HCEC 1CT (cell line): ENCODE measurements at places on chromosomes 1 and 21.

DNA sequence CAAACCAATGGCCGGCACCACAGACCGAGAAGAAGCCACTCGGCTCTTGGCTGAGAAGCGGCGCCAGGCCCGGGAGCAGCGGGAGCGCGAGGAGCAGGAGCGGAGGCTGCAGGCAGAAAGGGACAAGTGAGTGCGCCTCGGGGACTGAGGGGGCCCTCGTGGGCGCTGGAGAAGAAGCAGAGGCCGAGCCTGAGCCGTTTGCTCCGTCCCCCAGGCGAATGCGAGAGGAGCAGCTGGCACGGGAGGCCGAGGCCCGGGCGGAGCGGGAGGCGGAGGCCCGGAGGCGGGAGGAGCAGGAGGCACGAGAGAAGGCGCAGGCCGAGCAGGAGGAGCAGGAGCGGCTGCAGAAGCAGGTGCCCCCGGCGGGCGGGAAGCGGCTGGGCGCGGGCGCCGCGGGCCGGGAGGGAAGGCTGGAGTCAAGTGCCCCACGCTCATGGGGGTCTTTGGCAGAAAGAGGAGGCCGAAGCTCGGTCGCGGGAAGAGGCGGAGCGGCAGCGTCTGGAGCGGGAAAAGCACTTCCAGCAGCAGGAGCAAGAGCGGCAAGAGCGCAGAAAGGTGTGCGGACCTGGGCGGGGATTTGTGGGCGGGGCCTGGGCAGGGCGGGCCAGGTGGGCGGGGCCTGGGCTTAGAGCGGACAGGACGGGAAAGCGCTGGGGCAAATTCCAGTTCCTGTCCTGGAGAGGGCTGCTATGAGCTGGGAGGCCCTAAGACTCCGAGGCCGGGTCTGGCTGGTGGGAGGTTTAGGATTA is 22.7 kb downstream of the MAP7D1 start:
- no peak for DNase-seq

DNA sequence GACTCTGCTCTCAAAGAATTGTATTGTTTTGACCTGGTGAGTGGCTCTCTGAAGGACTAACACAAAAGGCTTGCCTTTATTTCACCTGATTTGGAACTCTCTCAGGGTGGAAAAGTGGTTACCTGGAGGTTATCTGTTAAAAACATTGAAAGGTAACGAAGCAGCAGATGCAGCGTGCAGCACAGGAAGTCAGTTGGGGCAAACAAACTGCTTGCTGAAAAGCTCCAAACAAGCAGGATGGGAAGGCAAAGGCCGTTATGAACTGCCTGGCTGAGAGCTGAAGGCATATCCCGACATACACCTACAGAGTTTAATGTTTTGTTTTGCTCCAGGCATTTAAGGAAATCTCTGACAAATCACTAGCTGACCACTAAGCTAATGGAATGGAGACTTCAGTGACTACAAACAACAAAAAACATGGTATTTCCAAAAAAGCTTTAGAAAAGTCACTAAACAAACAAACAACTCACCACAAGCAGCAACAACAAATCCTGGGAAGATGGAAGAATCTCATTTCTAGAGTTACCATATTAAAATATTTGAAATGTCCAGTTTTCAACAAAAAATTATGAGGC is 44.3 kb upstream of the BATF3 start:
- no peak for DNase-seq

- DNase-seq = no peak
These were observed 338 bp downstream of the ACAP3 start for GRCh38 chr1:1307261-1307922.

DNA sequence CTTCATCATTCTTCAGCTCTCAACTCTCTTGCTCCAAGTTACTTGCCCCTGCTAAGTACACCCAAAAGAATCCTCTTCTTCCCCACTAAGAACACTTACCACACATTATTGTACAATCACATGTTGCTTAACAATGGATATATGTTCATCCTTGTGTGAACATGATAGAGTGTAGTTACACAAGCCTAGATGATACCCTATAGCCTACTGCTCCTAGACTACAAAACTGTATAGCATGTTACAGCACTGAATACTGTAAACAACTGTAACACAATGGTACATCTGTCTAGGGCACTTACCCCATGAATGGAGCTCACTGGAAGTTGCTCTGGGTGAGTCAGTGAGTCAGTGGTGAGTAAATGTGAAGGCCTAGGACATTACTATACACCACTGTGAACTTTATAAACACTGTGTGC is 77.4 kb downstream of the RERE start:
- peak; percentile 92 for DNase-seq

DNA sequence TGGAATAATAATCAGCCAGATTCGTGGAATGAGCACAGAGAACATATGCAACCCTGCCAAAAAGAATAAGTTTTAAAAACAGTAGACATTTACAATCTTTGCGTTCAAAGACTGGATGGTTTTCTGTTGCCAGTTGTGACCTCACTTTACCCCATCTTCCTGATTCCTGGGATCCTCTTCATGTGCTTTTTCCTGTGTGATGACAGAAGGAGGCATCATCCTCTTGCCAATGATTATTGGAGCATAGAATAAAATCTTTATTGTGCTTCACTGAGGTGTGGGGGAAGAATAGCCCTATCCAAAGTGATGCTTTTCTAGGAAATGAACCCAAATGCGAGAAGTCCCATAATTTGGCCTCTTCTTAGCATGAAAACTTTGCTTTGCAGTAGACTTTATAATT is 15.0 kb upstream of the BARHL2 start:
- DNase-seq = no peak

DNA sequence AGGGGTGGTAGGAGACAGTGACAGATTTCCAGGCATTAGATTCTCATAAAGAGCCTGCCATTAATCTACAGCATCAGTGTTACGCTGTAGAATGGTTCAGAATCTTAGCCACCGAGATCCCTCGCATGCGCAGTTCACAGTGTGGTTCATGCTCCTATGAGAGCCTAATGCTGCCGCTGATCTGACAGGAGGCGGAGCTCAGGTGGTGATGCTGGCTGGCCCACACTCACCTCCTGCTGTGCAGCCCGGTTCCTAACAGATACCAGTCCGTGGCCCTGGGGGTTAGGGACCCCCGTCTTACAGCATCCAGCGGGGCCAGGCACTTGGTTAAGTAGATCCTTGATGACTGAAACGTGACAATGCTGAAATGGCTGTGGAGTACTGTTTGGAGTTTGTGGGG is 163.6 kb upstream of the C1orf21 start:
- no peak for DNase-seq

DNA sequence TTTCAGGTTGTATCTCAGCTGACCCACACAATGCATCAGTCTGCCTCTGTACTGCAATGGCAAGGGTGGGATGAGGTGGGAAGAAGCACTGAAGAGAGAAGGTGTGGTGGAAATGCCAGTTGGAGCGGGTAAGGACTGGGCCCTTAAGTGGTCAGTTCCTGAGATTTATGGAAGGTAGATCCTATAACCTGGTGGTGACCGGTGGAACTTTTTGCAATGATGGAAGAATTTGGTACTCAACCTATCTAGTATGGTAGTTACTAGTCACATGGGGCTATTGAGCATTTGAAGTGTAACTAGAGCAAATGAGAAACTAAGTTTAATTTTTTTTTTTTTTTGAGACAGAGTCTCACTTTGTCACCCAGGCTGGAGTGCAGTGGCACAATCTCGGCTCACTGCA is 8.2 kb upstream of the HPCAL4 start:
- no peak for DNase-seq

- no peak for DNase-seq
These were observed 22.7 kb downstream of the CHML start for GRCh38 chr1:241617426-241617825.

- DNase-seq = peak; percentile 66
These were observed 43.7 kb upstream of the RNF11 start for GRCh38 chr1:51192213-51192843.

GRCh38 chr1:221039616-221040015 is 160.4 kb downstream of the HLX start:
- DNase-seq = peak; percentile 71

DNA sequence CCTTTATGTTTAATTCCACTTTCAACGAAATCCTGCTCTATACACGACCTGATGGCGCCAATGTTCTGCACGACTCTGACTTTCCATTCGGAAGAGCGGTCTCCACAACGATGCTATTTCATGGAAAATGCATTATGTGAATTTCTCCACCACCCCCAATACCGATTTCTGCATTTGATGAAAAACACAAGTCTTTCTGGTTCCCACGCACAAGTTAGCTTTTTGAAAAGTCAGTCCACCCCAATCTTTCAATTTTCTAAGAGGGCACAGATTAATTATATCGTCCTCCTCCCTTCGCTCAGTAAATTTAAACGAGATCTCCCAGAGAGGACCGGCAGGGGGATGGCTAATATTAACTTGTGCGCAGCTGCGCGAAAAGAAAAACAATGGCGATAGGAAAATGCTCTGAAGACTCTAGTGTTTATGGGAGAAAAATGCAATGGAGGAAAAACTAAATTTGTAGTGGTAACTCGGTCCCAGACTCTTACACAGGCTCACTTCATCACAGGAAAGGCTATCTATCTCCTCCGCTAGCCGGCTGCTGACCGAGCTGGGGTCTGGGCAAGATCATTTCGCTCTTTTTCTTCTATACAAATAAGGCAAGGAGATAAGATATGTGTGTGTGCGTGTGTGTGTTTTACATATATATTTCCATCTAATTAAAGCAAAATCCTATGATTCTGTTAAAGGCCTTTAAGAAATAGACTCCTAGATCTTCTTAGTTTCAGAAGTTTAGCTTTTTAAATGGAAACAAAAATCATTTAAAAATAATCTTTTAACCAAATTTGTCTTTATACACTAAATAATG is 1.2 kb upstream of the LHX8 start:
- no peak for DNase-seq

DNA sequence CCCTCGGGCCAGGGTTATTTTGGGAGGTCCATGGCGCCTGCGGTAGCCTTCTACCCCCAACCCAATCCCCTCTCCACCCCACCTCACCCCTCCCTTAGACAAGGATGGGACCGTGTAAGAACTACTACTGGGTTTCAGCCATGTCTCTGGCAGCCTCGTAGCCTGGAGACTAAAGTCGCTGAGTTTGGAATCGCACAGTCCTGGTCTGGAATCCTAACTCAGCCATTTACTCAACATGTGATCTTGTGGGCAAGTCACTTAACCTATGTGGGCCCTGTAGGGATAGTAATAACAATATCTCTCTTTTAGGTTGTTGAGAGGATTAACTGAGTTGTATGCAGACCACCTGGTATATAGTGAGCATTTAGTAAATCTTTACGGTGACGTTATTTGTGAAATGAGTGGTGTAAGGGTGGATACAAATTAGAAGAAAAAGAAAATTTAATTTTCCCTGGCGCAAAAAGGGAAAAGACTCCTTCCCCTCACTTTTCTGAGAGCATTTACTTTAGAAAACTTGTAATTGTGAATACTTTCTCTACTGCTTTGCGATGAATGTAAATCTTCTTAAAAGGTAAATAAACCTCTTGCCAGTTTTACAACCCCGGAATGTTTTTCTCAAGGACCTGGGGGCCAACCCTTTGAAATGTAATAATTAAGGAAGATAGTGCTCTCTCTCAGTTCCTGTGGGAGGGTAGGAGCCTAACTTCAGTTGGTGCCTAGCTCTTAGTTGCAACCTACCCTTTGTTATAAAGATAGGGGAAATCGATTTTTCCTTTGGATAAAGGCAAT is 615 bp upstream of the MRPS15 start:
- peak; percentile 22 for DNase-seq

DNA sequence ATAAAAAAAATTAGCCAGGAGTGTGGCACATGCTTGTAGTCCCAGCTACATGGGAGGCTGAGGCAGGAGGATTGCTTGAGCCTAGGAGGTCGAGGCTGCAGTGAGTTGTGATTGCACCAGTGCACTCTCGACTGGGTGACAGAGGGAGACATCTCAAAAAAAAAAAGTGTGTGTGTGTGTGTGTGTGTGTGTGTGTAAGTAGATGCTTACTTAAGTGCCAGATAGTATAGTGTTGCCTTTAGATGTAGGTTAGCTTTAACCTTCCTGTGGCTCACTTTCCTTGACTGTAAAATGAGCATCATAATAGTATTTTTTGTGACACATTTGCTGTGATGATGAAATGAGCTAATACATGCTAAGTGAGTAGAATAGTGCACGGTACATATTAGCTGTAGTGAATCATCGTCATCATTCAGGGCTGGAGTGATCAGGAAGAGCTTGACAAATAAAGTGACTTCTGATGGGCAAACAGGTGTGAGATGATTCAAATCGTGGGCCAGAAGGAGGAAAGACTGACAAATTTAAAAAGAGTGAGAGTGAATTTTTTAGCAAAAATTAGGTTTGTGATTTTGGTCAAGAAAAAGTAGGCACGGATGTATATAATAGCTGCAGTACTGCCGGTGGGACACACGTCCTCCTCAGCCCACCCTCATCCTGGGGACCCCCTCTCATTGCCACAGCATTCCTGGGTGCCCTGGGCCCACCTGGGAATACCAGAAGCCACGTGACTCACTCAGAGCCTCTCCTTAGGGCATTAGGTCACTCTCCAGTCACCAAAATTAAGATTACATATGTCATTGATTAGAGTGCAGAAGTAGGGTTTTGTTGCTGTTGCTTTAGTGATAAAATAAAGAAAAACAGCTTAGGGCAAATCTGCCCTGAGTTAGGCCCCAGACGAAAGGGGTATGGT is 33.9 kb downstream of the EIF2D start:
- peak; percentile 13 for DNase-seq
